ENCODE measurements at places on chromosomes 5 and 9.

DNA sequence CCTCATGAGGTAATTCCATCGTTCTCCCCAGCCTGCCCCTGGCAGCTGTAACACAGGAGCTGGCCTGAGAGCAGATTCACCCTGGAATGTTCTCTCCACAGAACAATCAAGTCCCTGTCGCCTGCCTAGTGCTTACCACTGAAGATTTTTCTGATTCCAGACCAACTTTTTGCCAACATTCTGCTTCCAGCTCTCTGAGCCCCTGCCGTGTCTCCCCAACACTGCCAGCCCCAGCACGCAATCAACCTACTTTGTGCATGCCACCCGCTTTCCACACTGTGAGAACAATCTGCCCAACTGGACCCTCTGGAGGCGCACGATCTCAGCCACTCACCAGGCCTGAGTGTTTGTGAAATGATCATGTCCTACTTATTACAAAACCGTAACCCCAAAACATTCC lies 62.6 kb downstream of the PSMB7 start:
- DNase-seq, result no peak

- no peak for DNase-seq
Observed at GRCh38 chr5:83058726-83059125, 18.5 kb downstream of the TMEM167A start.

GRCh38 chr5:169296419-169297143 lies 4.4 kb downstream of the SLIT3 start:
- no peak for DNase-seq

GRCh38 chr9:134863306-134863902 lies 17.2 kb upstream of the FCN2 start:
- DNase-seq, result no peak

DNA sequence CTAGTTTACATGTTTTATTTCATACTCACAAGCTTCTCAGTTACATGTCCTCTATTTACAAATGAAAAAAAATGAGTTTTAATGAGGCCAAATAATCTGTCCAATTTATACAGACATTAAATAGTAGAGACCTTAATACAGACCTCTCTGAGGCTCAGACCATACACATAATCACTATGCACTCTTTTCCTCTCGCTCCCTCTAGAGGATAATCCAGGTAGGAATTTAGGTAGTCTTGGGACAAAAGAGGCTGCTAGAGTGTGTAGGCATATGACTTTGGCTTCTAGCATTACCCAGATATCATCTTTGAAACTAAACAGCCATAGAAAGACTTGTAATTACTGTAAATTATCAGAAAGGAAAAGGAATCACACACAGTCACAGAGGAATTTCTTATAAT lies 444.7 kb downstream of the HINT1 start:
- DNase-seq, result peak; percentile 6

GRCh38 chr9:122106576-122106975 lies 13.5 kb upstream of the TTLL11 start:
- no peak for DNase-seq

- DNase-seq, result no peak
Observed at GRCh38 chr9:123389070-123389469, 33.1 kb downstream of the CRB2 start.

DNA sequence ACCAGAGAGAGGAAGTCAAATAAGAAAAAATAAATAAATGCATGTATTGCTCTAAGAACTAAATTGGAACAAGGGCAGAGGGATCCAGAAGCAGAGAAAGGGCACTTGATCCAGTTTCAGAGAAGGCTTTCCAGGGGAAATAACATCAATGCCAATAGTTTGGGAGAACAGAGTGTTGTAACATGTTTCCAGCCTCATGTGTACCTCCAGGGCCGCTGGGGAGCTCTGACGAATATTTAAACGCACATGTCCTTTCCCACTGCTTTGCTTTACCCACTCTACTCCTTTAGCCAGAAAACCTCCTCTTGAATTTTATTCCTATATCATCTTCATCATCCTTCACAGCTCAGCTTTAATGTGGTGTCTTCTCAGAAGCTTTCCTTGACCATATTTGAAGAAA lies 233.7 kb downstream of the ENC1 start:
- no peak for DNase-seq

Data from COLO829 (cell line).